ENCODE measurements at places on chromosomes 4 and X. TPM values are rescaled to one million over a fixed set of nuclear protein-coding genes. Genes with fewer than 3 reads are reported as not detected.

Gene CT45A3
- not detected for total RNA-seq

Gene RASL11B
- 26.8 TPM for total RNA-seq

Gene EREG
- 0.29 TPM for total RNA-seq

Gene DCX
- total RNA-seq, result 0.10 TPM

Gene AREG
- 6.0 TPM for total RNA-seq

Measured in posterior vena cava (tissue), 2 donors.